ENCODE measurements at places on chromosomes 3 and 15.

DNA sequence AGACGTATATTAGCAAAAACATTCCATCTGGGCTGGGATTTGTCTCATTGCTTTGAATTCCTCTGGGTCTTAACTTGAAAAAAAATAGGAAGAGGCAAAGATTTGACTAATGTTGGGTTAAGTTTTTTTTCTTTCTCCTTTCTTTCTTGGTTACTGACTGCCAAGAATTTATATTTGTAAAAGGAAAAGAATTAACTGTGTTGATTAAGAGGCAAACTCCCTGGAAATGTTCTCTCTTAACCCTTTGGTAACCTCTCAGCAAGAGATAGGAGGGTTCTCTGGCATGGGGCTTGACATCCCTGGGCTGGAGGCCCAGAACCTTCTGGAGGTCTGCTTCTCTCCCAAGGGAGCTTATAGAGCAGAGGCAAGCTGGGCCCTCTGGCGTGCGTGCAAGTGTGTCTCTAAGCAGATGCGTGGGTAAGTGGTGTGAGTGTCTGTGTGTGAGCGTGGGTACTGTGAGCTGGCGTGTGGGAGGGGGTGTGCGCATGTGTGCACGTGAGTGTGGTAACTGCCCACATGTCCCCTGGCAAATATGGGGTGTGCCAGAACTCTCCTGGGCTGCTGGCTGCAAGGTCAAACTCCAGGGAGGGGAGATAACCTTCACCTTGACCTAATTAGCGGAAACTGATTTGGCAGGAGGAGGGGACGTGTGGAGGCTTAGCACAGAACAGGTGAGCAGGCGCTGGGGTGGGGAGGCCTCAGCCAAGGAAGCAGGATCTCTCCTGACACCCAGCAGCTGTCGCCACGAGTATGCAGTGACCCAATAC, 49.4 kb upstream of the MAGEF1 start:
- DNase-seq: no peak

GRCh38 chr15:25993506-25993905, 130.4 kb upstream of the ATP10A start:
- no peak for DNase-seq

DNA sequence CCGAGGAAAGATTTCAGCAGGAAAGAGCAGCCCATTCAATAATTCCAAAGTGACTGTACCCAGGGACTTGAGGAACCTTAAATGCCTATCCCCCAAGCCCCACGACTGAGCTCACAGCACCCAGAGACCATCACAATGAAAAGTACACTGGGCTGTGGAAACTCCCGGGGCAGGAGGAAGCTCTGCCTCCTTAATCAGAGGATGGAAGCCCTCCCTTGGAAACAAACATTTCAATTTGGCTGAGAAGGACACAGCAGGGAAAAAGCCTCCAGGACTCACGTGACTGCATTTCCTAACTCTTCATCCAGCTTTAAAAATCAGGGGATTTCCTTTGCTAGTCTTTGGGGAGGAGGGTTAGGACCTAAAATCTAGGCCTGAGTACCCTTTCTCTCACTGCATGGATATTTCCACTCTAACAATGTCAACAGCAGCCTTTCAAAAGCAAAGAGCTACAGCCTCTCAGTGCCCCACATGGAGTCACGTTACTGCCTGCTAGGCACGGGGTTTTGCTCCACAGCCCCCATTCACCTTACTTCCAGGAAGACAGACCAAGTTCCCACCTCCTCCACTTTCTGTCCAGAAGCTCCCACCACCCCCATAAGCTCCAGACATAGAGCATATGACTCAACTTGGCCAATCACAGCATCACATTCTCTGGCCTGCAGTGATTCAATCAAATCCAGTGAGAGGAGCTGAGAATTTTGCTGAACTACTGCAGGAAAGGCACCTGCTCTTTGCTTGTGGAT, 68.9 kb upstream of the WNT5A start:
- DNase-seq: no peak

GRCh38 chr15:81400640-81401236, 26.7 kb upstream of the TMC3 start:
- no peak for DNase-seq

DNA sequence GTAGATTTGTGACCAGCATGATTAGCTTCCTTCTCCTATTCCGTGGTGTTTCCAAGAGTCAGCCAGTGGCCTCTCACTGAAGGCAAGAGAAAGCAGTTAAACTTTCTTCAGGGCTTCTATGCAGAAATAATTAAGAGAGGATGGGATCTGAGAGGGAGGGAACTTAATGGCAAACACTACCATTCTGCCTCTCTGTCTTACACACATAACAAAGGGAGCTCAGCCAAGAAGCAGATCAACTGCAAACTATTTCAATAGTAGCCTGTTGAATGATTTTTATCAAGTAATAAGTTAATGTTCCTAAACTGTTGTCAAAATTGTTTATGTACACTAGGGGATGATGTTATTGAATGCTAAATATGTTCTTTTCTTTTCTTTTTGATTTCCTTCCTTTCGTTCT, 11.8 kb downstream of the OXSR1 start:
- DNase-seq: no peak

DNA sequence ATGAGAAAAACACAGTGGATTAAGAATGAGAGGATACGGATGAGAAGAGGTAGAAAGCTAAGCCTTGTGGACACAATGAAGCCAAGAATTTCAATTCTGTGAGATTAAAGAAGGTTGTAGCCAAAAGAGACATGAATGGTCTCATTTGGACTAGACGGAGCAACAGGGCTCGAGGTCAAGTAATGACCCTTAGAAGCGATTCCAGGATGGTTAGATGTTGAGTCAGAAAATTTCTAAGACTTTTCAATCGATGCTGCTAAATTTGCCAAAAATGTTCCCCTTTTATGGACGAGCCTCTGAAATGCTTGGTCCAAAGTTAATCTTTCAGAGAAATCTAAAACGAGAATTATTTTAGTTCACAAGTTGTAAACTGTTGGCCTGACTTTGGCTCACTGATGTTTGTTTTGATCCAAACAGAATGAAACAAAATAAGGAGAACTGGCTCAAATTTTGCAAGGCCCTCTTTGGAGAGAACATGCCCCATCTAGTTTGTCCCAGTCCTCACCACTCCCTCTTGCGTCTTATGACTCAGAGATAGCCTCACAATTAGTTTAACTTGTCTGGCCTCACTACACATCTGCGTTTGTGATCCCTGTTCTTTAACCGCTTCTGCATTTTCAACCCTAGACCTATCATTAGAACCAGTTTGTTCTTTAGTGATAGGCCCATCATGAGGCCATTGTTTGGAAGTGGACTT, 235.5 kb downstream of the PDZRN3 start:
- DNase-seq: no peak

GRCh38 chr3:58109752-58110151, 101.0 kb downstream of the DNASE1L3 start:
- no peak for DNase-seq

DNA sequence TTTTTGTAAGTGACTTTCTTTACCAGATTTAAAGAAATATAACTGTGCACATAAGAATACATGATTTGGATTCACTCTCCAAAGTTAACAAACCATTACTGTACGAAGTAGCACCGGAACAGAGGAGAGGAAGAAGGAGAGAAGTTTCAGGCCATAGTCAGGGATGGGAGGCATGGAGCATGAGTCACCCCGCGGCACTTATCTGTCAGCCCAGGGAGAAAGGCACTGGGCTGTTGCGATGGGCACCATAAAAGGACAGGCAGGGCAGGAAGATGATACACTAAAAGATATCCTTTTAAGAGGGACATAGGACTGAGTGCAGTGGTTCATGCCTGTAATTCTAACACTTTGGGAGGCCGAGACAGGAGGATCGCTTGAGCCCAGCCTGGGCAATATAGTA, 37.0 kb downstream of the TTC23 start:
- no peak for DNase-seq

- no peak for DNase-seq
These were observed 117.9 kb downstream of the LIPC start for GRCh38 chr15:58549785-58550074.

- no peak for DNase-seq
These were observed 48.7 kb downstream of the GABRG3 start for GRCh38 chr15:27019687-27020086.

DNA sequence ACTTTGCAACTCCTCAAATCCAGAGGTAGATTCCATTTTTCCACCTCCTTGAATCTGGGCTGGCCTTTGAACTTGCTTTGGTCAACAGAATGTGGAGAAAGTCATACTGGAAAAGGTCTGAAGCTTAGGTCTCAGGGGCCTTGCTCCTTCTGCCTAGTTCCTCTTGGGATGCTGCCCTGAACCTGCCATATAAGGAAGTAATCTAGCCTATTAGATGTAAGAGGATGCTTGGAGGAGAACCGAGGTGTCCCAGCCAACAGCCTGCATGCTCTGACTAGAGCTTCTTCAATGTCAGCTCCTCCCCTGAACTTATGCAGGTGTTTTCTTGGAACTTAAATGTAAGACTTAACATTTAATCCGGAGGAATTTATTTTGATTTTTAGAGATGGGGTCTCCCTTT, 2.0 kb upstream of the TMED3 start:
- DNase-seq: no peak

DNA sequence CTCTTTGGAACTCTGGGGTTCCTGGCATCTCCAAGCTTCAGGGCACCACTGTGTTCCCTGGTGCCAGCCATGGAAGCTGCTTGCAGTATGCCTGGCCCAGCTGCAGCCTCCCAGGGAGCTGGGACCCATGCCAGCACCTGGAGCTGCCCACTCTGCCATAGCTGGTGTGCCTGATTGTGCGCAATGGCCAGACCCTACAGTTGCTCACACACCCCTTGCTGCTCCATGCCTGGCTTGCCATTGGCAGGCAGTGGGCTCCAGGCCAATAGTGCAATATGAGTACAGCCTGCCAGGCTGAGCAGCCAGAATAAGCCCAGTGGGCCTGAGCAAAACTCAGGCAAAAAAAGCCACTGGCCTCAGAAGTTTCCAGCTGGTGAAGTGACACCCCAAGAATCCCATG, 43.8 kb upstream of the LRRFIP2 start:
- no peak for DNase-seq

GRCh38 chr3:31161889-31162288, 267.4 kb upstream of the GADL1 start:
- no peak for DNase-seq

- DNase-seq: no peak
These were observed 42.7 kb upstream of the ATP2B2 start for GRCh38 chr3:10547841-10548783.

DNA sequence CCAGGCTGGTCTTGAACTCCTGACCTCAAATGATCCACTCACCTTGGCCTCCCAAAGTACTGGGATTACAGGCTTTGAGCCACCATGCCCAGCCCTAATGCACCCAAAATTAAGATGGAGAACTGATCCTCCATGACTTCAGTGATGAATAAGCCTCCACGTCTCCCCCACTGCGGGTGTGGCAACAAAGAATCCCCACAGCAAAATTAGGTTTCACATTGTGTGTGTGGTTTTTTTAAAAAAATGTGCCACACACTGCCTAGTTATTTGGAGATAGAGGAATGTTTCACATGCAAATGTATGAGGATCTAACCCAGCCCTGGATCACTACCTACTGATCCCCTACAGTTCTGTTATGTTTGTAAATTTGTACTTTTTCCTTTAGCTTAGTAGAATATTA, 17.3 kb downstream of the HDAC11 start:
- no peak for DNase-seq

DNA sequence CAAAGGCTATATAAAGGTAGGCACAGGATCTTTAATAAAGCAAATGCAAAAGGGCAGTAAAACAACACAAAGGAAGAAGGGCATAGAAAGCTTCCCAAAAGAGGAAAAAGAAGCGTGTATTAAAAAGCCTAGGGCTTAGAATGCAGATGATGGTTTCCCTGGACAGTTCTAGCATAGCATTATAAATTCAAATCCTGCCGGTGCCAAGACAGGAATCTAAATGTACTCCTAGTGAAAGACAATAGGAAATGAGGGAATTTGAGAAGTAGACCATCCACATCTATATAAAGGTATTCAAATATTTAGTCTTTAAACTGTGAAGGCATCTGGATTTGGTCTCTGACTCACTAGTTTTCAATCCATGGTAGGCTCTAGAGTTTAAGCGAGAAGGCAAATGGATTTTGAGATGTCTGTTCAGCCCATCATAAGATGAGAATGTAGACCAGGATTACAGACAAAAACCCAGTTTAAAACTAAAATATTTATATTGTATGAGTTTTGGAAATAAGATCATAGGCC, 431.8 kb downstream of the TBL1XR1 start:
- DNase-seq: no peak

DNA sequence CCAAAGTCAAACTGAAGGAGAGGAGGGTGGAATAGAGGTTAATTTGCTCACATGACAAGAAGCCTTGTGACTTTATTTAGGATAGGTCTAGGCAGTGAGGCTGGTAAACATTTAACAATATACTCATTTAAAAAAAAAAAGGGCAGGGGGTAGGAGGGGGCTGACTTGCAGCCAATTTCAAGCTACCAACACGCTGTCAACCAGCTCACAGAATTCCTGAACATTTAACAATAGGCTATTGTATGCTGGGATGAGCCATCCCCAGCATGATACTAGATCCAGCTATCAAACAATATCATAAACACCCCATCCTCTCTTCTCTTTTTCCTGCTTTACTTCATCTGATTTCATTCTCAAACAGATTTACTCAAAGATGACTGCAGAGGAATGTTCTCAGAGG, 1096.3 kb upstream of the CFAP20DC start:
- no peak for DNase-seq

GRCh38 chr3:118666-119065, 77.9 kb upstream of the CHL1 start:
- no peak for DNase-seq

DNA sequence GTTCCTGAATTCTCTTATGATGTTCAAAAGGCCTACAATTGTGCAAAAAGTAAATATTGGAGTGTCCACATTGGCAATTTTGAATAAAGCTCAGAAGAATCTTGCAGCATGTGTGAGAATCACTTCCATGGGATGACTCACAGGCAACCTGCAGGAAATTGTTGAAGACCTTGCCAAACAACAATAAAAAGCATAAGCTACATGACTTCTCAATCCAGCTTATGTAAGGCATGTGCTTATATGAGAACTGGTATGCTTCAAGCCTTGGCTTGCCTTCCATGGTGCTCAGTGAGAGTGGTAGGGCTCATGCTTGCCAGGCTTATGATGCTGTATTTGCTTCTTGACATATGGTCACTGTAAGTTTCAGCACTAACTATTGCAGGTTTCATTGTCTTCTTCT, 18.4 kb upstream of the BCHE start:
- no peak for DNase-seq

DNA sequence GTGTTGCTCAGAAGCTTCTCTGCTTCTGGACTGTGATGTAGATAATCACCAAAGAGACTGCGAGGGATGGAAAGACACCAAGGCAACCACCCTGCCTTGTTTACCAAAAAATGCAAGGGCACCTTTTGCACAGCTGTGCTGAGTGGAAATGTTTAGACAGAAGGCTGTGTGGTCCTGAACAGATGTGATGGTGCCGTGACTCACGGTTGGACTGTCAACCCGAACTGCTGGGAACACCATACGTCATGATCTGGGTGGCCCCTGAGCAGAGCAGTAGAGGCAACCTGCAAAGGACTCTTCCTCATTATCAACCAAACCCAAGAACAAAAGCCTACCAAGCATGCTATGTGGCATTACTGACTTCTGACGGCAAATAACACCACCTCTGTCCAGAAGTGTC, 61.3 kb upstream of the LPP start:
- DNase-seq: no peak

Data from T follicular helper cell (primary cell).